ENCODE measurements at places on chromosomes 2 and 18.
A peak's percentile ranks its signal among the peaks of the same experiment; 100 is the strongest.

GRCh38 chr2:68091439-68092034 is 28.7 kb upstream of the C1D start:
- no peak for DNase-seq

DNA sequence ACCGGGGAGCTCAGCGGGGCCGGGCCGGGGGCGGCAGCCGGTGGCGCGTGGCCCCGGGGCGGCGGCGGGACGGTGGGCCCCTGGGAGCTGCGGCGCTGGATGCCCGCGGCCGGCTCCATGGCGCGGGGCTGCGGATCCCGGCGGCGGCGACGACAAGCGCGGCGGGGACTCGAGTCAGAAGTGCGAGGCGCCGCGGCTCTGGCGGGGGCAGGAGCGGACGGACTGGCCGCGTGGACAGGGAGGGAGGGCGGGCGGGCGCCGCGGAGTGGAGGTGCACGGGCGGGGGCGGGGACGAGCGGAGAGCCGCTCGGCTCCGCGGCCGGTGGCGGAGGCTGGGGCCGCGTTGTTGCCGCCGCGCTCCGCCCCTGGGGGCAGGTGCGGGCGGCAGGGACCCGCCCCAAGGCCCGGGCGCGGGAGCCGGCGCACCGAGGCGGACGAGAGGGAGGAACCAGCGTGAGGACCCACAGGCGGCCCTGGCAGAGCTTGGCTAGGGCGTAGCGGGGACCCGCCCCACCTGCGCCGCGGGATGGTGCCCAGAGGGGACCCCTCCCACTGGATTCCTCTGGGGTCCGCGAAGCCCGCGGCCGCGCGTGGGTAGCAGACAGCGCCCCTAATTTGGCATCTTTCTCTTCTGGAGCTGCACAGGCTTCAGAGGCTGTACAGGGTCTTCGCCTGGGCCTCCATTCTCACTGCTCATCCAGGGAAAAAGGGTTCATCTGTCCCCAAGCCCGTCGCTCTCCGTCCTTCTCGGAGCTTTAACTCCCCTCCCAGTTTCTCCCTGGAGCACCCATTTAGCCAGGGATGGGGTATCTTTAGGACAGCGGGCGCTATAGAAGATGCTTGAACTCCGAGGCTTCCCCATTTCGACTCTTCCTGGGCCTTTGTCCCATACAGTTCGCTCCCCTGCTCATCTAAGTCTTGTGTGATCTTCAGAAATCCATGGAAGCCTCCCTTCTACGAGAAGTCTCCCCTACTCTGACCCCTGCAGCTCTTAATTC is at the start of gene TMEM163:
TSS of gene TMEM163 (minus strand) at position 184 of the 998 bp plus-strand sequence.
- no peak for DNase-seq

GRCh38 chr18:6044319-6044718 is 149.0 kb upstream of the TMEM200C start:
- DNase-seq = no peak

DNA sequence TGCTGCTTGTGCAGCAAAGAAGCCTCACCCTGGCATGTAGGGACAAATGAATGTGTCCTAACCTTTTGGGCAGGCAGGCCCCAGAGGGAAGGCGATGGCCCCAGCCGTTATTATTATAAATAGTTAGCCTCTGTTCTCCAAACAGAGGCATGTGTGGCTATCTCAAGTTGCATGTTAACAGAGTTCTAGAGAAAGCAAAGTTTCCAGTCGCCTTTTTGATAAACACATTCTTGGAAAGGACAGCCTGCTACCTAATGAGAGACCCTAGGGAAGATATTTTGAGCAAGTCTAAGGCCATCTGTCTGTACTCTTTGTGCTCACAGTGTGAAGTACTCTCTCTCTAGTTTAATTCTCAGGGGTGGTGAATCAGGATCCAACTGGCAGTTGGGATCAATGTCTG is 97.4 kb upstream of the FHL2 start:
- no peak for DNase-seq

DNA sequence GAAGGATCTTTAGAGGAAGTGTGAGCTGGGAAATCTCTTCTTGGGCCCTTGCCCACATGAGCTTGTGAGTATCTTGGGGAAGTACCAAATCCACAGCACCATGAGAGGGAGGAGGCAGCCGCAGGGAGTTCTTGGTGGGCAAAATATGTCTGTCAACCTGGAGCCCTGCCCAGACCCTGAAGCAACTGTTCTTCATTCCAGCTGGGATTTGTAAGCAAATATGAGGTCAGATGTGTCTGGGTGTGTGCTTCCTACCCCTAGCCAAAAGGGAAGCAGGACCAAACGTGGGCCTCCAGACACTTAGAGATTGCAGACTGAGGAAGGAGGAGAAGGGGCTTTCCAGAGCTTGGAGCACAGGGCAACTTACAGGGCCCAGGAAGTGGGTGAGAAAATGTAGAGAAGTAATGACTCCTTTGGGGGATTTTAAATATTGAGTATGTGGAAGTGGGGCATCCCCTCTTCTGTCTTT is 41.9 kb downstream of the TMEM247 start:
- DNase-seq = peak; percentile 73

DNA sequence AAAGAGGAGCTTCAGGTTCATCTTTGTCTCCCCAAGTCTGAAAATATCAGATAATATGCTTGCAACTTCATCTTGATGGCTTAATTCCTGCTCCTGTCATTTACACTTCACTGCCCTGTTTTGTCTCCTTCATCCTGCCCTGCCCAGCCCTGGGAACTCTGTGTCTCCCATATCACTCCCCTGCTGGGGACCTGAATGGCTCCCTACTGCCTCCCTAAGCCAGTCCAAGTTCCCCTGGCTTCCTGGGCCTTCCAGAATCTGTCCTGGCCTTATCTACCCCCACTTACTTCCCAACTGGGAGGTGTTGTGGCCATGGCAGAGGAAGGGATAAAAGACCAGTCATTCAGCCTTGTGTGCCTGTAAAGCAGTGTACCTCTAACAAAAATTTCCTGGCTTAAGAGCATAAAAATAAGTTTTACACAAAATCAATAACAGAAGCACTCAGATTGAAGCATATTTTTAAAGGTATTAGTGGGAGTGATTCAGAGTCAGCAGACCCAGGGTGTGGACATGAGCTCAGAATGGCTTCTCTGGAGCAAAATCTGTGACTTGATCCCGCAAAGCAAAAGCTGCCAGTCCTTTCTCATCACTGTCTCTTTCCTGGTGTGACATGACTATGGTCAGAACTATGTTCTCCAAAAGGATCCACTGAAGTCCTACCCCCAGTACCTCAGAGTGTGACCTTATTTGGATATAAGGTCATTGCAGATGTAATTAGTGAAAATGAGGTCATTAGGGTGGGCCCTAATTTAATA is 59.1 kb downstream of the INO80C start:
- DNase-seq = no peak

DNA sequence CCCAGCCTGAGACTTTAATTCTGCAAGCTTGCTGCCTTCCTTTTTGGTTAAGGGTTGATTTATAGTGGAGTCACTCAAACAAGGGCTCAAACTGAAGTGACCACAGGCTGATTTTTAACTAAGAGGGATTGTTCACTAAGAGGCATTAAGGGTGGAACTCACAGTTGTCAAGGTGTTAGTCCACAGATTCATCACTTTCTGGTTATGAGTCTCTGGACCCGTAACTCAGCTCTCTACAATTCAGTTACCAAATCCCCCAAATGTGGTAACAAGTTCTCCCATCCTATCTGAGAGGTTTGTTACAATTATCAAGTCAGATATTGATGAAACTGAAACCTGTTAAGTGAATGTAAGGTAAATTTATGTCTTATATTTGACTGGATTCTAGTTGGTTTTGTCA is 185.9 kb upstream of the KLHL14 start:
- no peak for DNase-seq

DNA sequence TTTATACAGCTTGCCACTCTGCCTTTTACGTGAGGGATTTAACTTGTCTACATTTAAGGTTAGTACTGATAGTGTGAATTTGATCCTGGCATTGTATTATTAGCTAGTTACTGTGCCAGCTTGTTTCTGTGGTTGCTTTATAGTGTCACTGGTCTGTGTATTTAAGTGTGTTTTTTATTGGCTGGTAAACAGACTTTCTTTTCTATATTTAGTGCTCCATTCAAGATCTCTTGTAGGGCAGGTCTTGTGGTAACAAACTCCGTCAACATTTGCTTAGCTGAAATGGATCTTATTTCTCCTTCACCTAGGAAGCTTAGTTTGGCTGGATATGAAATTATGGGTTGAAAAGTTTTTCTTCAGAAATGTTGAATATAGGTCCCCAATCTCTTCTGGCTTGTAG is 1971.0 kb upstream of the LRRTM1 start:
- DNase-seq = no peak

GRCh38 chr2:70958759-70959158 is 19.7 kb upstream of the ANKRD53 start:
- DNase-seq = no peak

- no peak for DNase-seq
Measured at GRCh38 chr2:126887506-126887905, 11.2 kb upstream of the TEX51 start.

DNA sequence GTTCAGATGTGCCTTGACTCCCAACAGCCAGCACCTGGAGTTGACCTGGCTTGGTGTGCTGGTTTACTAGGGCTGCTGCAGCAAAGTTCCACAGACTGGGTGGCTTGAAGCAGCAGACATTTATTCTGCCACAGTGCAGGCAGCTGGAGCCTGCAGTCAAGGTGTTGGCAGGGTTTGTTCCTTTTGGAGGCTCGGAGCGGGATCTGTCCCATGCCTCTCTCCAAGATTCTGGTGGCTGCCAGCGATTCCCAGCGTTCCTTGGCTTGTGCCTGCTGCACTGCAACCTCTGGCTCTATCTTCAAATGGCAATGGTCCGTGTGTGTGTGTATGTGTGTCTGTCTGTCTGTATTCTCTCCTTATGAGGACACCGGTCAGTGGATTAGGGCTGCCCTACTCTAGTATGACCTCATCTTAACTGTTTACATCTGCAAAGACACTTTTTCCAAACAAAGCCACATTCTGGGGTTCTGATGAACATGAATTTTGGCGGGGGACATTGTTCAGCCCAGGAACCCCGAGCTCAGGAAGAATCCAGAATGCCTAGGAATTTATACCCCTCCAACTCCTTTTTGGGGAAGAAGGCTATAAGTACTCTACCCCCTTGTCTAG is 44.7 kb upstream of the TMEM131 start:
- DNase-seq = no peak
